Renal cortical epithelial cell (primary cell): ENCODE measurements at places on chromosomes 7 and 10.

- no peak for DNase-seq
Measured at GRCh38 chr7:3007696-3008095, 36.0 kb downstream of the CARD11 start.

DNA sequence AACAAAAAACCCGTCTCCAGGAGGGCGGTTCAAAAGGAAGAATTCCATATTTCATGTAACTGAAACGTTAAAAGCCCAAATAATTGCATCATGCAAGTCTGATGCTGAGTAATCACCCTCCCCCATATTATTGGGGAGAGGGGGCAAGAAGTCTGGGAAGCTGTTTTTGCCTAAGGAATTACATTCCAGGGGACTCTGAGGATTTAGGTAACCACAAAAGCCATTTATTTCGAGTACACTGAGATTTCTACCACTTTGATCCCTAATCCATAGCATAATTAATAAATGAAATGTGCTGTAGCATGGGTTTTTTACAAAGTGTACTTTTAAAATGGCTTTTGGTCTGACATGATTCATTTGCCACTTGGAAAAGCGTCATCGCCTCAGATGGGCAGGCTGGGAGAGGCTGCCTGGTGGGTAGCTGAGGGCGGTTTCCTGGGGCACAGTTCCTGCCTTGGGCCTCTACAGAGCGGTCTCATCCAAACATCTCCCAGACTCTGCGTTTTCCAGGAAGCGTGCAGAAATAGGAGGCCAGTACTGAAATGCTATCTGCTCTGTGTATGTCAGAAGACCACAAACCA is 106.5 kb downstream of the TCF7L2 start:
- peak; percentile 64 for DNase-seq

GRCh38 chr7:27159266-27160144 is 3.0 kb upstream of the HOXA7 start:
- no peak for DNase-seq

GRCh38 chr7:117112640-117113039 is 159.3 kb downstream of the ST7 start:
- no peak for DNase-seq

GRCh38 chr7:102097601-102098161 is 189.0 kb upstream of the SH2B2 start:
- DNase-seq, result no peak

DNA sequence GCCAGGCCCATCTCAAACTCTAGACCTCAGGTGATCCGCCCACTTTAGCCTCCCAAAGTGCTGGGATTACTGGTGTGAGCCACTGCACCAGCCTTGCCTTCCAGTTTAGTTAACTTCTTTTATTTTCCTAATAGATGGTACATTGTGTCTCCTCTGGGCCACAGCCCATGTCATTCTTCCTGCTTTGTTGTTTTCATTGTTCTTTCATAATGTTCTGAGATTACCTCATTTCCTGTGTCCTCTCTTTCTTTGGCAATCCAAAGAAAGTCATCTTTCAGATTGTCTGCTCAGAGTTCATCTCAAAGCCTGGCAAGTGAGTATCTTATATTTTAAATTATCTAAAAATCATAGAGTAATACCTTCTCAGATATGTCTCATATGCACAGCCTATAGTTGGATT is at the start of gene OLAH:
TSS of gene OLAH (plus strand) at position 270 of the 400 bp plus-strand sequence. CDS start 3,346 bp downstream, outside the sequence.
- no peak for DNase-seq

DNA sequence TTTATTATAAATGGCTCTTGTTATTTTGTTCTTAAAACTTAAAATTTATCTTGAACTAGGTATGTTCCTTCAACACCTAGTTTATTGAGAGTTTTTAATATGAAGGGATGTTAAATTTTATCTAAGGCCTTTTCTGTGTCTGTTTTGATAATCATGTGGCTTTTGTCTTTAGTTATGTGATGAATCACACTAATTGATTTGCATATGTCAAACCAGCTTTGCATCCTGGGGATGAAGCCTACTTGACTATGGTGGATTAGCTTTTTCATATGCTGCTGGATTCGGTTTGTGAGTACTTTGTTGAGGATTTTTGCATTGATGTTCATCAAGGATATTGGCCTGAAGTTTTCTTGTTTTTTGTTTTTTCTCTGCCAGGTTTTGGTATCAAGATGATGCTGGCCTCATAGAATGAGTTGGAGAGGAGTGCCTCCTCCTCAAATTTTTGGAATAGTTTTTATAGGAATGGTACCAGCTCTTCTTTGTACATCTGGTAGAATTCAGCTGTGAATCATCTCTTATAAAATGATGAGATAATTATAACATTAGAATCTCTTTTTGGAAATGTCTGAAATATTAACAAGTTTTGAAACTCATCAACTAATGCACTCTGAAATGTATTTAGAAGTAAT is 78.7 kb upstream of the AGR3 start:
- DNase-seq, result no peak

GRCh38 chr10:76422769-76423168 is 991.3 kb downstream of the LRMDA start:
- DNase-seq, result peak; percentile 33

- DNase-seq, result peak; percentile 85
Measured at GRCh38 chr7:94374721-94375566, 19.8 kb upstream of the COL1A2 start.

GRCh38 chr7:19754521-19755116 is 18.8 kb downstream of the TMEM196 start:
- peak; percentile 67 for DNase-seq

- DNase-seq, result peak; percentile 39
Measured at GRCh38 chr7:120993553-120994191, 5.2 kb downstream of the CPED1 start.

DNA sequence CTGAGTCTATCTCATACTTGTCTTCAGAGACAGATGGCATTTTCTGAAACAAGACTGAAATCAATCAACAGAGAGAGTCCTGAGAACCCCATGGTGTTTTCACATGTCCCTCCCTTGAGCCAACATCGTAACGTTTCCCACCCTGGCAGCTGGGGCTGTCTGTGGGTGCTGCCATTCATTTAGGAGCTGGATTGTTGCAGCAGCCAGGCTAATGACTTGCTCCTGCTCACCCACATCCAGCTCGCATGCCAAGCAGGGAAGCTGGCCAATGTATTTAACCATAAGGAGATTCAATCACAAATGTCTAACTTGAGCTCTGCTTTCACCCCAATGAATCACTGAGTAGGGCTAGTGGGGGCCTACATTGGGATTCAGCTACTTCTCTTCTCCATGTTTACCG is 146.1 kb downstream of the ADRA2A start:
- DNase-seq, result no peak

DNA sequence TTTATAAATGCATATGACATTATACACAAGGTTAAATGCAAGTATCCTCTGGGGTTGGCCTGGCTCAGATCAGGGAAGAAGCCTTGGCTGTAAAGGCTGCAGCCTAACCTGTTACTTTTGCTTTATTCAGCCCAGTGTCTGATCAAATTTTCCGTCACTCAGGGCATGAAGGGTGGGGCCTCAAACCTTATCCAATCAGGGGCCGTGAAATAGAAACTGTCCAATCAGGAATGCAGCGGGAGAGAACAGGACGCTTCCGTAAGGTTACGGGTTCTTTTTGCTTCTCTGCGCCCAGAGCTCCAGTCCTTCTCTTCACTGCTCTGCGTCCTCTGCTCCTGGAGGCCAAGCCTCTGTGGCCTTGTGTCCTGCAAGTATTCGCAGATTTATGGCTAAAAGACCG is at the start of gene ZNF716:
TSS of gene ZNF716 (plus strand) at position 274 of the 400 bp plus-strand sequence. CDS start at position 386, 112 bp downstream.
- no peak for DNase-seq

DNA sequence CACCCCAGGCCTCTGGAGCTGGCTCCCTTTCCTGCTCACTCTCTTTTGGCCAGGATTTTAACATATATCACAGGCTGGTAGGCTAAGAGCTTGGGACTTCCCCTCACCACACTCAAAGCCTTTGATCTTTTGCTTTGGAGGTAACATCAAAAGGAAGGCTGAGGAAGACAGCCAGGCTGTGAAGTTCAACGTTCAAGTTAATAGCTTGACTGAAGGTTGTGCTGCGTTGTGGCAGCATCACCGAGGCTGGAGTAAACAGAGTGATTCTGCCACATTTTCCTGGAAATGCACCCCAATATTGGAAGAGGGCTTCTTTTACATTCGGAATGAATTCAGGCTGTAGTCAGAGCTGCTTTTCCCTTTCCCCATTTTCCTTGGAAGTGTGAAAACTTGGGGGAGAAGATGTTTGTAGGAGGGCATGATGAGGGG is 57.3 kb downstream of the TCF7L2 start:
- no peak for DNase-seq

- DNase-seq, result no peak
Measured at GRCh38 chr7:64373017-64373416, 59.3 kb downstream of the ZNF736 start.

- DNase-seq, result no peak
Measured at GRCh38 chr10:26944261-26944882, 83.6 kb upstream of the ABI1 start.

GRCh38 chr7:18768256-18768655 is 272.7 kb downstream of the HDAC9 start:
- no peak for DNase-seq

- peak; percentile 57 for DNase-seq
Measured at GRCh38 chr10:3779158-3779741, 5.8 kb downstream of the KLF6 start.

DNA sequence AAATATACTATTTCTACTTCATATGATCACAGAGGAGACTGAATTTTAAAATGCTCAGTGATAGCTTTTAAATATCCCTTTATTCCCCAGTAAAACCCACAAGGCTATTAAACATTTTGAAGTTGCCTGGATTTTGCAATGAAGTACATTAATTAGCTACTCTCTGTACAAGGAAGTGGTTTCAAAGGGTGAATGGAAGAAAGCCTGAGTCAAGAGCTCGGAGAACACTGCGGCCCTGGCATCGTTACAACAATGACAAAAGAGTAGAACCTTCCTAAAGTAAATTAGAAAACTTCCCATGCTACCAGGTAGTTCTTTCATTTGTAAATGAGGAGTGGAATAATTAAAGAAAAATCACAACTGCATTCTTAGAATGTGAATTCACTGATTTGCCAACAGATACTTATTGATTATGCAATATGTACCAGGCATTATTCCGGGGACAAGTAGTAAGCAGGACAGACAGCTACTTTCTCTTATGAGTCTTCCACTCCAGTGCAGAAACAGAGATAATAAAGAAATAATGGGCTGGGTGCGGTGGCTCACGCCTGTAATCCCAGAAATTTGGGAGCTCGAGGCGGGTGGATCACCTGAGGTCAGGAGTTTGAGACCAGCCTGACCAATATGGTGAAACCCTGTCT is 63.0 kb downstream of the ZNF22 start:
- DNase-seq, result peak; percentile 29

DNA sequence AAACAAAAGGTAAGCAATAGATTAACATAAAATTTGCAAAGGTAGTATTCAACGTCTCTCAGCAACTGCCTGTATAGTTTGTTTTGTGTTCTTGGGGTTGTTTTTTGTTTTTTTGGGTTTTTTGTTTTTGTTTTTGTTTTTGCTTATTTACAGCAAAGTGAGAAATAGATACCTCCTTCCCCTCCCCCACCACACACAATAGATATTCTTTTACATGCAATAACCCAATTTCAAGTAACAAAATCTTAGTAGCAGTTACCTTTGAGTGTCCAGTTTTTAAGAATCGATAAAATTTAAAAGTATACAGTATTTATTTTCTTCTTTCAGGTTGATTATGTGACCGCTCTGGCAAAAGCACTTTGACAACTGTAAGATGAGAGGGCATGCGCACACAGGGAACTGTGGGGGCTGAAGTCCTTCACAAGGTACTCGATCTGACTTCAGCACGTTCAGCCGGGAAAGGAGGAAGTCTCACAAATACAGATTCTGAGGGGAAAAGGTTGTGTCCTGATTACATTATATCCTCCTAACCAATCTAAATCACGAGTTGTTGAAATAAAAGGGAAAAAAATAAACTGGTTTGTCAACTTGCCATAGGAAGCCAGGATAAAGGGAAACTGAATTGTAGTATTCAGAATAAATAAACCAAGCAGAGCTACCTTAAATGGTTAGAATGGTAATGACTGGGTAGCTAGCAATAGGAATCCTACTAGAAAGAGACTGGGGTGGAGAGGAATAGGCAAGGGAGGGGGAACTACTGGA is 47.8 kb downstream of the CPEB3 start:
- peak; percentile 79 for DNase-seq

- no peak for DNase-seq
Measured at GRCh38 chr7:77498659-77499379, 38.3 kb upstream of the PTPN12 start.

GRCh38 chr7:64640504-64640903 is 25.4 kb upstream of the ZNF107 start:
- no peak for DNase-seq

DNA sequence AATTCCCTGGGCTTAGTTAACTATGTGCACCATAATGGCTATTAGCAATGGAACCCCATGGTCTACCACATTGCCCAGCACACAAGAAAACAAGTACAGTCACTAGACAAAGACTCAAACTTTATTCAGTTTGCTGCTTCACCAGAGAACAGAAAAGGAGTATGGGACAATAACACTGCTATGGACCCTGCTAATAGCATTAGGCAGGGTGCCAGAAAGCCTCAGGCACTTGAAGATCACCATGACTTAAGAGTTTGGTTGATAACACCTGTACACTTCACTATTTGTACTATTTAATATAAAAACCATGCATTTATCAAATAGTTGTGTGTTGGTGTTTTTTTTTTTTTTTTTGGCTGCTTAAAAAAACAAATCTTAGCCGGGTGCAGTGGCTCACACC is 159.6 kb downstream of the KMT2E start:
- DNase-seq, result peak; percentile 12

GRCh38 chr10:43172645-43173044 is 34.4 kb downstream of the CSGALNACT2 start:
- no peak for DNase-seq

GRCh38 chr7:129830949-129831348 is 121.8 kb downstream of the UBE2H start:
- no peak for DNase-seq
